ENCODE measurements at places on chromosomes 2 and 18.

DNA sequence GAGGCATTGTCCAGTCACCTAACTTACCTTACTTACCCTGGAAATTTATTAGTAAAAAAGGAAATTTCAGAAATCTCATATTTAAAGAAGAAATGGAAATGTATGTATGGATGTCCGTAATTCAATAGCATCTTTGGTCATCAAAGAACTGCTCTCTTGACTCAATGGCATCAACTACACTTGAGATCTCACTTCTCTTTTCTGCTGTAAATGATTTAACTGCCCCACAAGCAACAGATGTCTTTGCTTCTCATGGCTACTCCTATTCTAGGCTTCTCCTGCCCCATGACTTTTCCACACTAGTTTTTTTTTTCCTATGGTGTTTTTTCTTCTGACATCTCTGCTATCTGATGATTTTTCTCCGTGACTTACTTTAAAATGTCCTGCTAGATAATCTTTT, 34.0 kb upstream of the ERMN start:
- no peak for DNase-seq

DNA sequence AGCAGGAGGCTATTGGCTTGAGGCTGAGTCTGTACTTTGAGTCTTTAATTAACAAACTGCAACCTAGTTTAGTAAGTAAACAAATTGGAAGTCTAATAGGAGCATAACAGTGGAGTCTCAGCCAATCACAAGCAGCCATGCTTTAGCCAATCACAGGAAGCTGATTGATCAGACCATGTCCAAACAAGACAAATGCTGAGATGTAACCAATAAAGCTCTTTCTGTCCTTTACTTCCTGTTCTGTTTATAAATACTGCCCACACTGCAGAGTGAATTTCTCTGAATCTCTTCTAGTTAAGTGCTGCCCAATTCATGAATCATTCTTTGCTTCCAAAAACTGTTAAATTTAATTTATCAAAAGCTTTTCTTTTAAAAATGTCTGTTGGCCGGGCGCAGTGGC, 146.6 kb upstream of the DLX2 start:
- DNase-seq: no peak

DNA sequence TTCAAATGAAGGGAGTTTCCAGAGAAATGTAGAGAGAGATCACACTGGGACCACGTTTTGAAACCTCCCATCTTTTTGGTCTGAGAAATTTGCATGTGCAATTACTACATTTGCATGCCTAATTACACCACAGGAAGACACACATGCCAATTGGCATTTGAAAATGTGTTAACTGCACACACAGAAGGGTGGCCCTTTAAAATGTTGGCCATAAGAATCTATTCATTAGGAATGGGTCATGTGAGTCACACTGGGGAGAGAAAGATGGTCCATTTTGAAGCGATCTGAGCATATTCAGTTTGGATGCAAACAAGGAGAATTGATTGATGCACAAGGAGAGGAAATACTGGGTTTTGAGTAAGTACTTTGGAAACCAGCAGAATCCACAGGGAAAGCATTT, 1407.1 kb upstream of the ACVR2A start:
- no peak for DNase-seq

- DNase-seq: no peak
Measured at GRCh38 chr2:152444448-152444847, 109.5 kb downstream of the FMNL2 start.

DNA sequence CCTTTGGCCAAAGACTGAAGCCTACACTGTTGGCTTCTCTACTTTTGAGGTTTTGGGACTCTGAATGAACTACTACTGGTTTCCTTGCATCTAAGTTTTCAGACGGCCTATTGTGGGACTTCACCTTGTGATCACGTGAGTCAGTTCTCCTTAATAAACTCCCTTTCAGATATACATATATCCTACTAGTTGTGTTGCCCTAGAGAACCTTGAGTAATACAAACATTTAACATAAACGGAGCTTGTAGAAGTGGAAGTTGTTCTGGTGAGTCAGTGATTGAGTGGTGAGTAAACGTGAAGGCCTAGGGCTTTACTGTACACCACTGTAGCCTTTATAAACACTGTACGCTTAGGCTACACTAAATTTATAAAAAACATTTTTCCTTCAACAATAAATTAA, 107.2 kb upstream of the CDH2 start:
- DNase-seq: no peak

DNA sequence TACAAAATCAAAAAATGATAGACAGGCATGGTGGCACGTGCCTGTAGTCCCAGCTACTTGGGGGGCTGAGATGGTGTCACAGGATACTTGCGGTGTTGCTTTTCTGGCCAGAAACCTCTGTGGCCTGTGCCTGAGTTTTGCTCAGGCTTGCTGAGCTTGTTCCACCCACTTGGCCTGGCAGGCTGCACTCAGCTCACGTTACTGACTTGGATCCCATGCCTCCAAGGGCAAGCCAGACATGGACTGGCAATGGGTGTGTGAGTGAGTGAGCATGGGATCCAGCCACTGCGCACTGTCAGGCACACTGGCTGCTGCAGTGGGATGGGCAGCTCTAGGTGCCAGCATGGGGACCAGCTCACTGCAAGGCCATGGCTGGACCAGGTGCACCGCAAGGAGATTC, 67.9 kb downstream of the NCAPH start:
- no peak for DNase-seq

GRCh38 chr2:120253021-120253882, 600 bp downstream of the RALB start:
- DNase-seq: peak; percentile 54

DNA sequence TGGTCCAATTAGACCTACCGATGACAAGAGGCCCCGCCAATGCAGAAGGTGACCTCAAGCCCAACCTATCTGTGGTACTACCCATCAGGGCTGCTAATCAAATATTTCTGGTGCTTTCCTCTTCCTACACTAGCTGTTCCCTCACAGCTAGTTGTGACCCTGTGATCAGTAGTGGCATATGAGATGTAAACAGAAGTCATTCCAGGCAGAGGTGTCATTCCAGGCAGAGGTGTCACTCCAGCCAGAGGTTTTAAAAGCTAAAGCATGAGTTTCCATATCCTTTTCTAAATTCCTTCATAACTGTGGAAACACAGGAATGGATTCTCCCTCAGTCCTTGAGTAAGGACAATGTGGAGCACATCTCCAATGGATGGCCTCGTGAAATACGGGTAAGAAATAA, 110.9 kb upstream of the DNAJC10 start:
- no peak for DNase-seq

- DNase-seq: no peak
Measured at GRCh38 chr18:37219257-37219656, 346.3 kb downstream of the CELF4 start.

- no peak for DNase-seq
Measured at GRCh38 chr2:68932402-68932801, 20.3 kb downstream of the GKN2 start.

GRCh38 chr2:11280713-11281112, 63.7 kb downstream of the ROCK2 start:
- DNase-seq: no peak

GRCh38 chr2:236633775-236634560, 64.3 kb downstream of the ACKR3 start:
- peak; percentile 17 for DNase-seq

DNA sequence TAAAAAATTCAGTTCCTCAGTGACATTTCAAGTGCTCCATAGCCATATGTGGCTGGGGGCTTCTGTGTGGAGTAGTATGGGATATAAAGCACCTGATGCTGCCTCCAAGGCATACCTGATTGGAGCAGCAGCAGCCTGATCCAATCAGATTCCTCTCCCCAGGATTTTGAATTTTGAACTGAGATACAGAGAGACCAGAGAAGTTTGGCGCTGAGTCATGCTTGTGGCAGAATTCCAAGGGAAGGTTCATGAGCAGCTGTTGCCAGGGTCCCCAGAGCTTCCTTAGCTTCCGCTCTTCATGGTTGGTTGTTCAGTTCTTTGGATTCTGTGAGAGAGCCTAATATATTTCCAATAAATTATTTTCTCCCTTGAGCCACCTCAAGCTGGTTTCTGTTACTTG, 29.0 kb upstream of the CFAP36 start:
- DNase-seq: no peak

GRCh38 chr18:63271881-63272299, 47.7 kb downstream of the BCL2 start:
- no peak for DNase-seq
